ENCODE measurements at places on chromosomes 7 and 10. TPM values are rescaled to one million over a fixed set of nuclear protein-coding genes. Genes with fewer than 3 reads are reported as not detected.

- no peak for DNase-seq
Measured at GRCh38 chr7:157745721-157746709, 409.2 kb downstream of the DNAJB6 start.

GRCh38 chr10:113345826-113346624 lies 206.8 kb upstream of the HABP2 start:
- DNase-seq = no peak

DNA sequence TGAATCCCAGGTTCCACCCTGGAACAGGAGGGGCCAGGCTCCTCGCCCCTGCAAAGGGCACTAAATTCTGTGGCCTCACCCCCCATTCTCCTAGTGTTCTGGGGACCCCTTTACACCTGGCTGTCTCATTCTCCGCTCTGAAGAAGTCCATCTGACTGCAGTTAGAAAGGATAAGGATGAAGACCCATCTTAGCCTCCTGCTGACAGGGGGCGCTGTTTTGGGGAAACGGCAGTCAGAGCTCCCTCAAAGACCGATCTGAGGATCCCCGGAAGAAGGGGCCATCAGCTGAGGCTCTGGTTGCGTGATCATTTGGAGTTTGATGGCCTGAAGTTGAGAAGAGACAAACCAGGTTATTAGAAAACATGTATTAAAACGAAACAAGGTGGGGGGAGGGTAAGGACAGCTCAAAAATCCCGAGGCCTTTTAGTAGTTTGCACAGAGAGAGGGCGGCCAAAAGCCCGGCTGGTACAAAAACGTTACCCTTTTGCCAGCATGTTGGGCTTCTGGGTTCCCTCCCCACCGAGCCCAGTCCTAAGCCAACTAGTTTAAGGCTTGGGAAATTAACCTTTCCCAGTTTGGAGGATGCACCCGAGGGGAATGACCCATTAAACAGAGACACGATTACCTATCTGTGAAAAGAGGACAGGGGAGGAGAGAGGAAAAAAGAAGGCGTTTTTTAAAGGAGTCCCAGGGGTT lies 102.8 kb downstream of the CHN2 start:
- DNase-seq = no peak

- DNase-seq = no peak
Measured at GRCh38 chr7:121085922-121086321, 97.4 kb downstream of the CPED1 start.

GRCh38 chr10:31005895-31006294 lies 25.8 kb downstream of the ZNF438 start:
- DNase-seq = no peak

DNA sequence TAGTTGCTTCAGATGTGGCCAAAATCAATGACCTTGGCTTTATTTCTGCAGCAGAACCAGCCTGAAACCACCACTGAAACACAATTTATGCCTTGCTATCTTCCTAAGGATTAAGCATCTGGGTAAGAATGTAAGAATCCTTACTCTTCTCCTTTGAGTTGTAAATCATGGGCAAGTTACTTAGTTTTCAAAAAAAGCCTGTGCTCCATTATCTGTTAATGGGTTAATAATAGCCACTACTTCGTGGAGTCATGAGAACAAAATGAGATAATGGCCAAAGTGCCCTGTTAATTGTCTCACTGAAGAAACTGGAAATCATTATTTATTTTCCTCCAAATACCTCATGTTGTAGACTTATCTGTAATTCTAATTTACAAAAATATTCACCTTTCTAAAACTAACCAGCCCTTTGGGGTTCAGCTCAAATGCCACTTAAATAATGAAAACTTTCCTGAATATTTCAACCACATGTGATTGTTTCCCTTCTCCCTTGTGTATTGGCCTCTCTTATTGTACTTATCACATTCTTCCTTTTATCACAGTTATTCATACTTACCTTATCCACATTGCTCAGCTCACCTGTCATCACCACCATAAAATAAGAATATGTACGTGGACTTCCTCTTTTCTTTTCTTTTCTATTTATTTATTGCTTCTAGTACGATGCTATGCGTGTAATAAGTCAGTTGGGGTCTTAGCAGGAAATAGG lies 2.0 kb upstream of the AASS start:
- DNase-seq = no peak

Gene HYCC1
- polyA plus RNA-seq = 69.6 TPM

Gene OR2A2
- polyA plus RNA-seq = not detected

Gene TRIL
- not detected for polyA plus RNA-seq

Gene CYP2E1
- 1.3 TPM for polyA plus RNA-seq
